ENCODE measurements at places on chromosomes 7 and 10. TPM values are rescaled to one million over a fixed set of nuclear protein-coding genes. Genes with fewer than 3 reads are reported as not detected.

The MYH16 gene
- total RNA-seq: not detected

The CNPY1 gene
- not detected for total RNA-seq

The PDE1C gene
- 0.56 TPM for total RNA-seq

The GARIN1A gene
- 1.6 TPM for total RNA-seq
